GM23248 (cell line): ENCODE measurements at places on chromosomes 5 and 9. TPM values are rescaled to one million over a fixed set of nuclear protein-coding genes. Genes with fewer than 3 reads are reported as not detected.

MOB3B gene
- not detected in 2 replicates for total RNA-seq

- DNase-seq = no peak
These were observed 698.8 kb upstream of the C9orf72 start for GRCh38 chr9:28272127-28272526.

DNA sequence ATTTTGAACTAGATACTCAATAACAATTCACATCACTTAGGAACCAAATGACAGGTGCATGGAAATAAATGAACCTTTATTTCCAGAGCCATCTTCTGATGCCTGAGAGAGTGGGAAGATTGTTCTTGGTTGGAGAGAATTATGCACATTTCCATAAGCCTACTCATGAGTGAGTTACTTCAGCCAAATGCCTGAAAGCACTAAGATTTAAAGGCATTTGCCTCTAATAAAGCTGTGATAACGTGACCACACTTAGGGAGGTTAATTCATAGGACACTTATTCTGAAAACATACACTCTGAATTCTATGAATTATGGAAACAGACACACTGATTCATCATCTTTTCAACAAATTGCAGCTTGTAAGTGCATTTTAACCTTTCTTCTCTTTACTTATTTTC, 40.0 kb downstream of the KCTD16 start:
- no peak for DNase-seq

- DNase-seq = peak; percentile 38
These were observed 2.3 kb downstream of the TPRN start for GRCh38 chr9:137198051-137198901.

GRCh38 chr9:130064621-130065020, 10.9 kb downstream of the GPR107 start:
- DNase-seq = no peak

GABBR2 gene
- total RNA-seq = 10.2 and 13.4 TPM in 2 replicates

GRCh38 chr5:64690417-64691151, at the start of gene SHISAL2B:
TSS of gene SHISAL2B (plus strand) at chr5:64690503. CDS start at chr5:64690624, 121 bp downstream.
- peak; percentile 31 for DNase-seq

DNA sequence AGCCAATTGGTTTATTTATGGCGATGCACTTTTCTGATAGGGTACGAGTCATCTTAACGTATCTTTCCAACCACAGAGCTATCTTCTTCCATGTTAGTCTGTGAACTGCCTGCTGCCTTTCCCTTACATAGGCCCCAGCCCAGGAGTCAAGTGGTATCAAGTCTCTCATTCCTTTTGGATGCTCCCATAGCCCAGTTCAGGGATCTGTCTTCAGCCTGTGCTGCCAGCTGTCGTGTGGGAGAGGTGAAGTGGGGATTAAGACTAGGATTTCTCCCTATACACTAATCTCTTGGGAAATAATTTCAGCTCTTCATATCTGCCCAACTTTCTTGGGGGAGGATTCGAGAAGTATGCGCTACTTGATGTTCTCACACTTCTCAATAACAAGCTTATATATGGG, 475.7 kb downstream of the EBF1 start:
- DNase-seq = no peak
